ENCODE measurements at places on chromosomes 5 and 9. TPM values are rescaled to one million over a fixed set of nuclear protein-coding genes. Genes with fewer than 3 reads are reported as not detected.

The SLC23A1 gene
- 9.6 TPM for polyA plus RNA-seq

The PRLR gene
- not detected for polyA plus RNA-seq

The F2R gene
- 0.26 TPM for polyA plus RNA-seq

The FBP2 gene
- polyA plus RNA-seq = not detected

The SAXO1 gene
- polyA plus RNA-seq = not detected

The TEX48 gene
- not detected for polyA plus RNA-seq

The CTNND2 gene
- polyA plus RNA-seq = not detected

The ARID3C gene
- not detected for polyA plus RNA-seq

The VCAN gene
- polyA plus RNA-seq = 2.0 TPM

The GPR151 gene
- not detected for polyA plus RNA-seq

The HTR1A gene
- polyA plus RNA-seq = not detected

The INSYN2B gene
- polyA plus RNA-seq = not detected

The KIF27 gene
- 1.8 TPM for polyA plus RNA-seq

The KIF4B gene
- not detected for polyA plus RNA-seq

The TCERG1 gene
- 44.6 TPM for polyA plus RNA-seq

The N4BP3 gene
- polyA plus RNA-seq = 18.3 TPM

The SPINK7 gene
- polyA plus RNA-seq = not detected
